ENCODE measurements at places on chromosomes 1 and 21. TPM values are rescaled to one million over a fixed set of nuclear protein-coding genes. Genes with fewer than 3 reads are reported as not detected.
A peak's percentile ranks its signal among the peaks of the same experiment; 100 is the strongest.

The SLC44A3 gene
- not detected for total RNA-seq

GRCh38 chr1:44012941-44013609 is 18.2 kb downstream of the SLC6A9 start:
- DNase-seq: no peak

DNA sequence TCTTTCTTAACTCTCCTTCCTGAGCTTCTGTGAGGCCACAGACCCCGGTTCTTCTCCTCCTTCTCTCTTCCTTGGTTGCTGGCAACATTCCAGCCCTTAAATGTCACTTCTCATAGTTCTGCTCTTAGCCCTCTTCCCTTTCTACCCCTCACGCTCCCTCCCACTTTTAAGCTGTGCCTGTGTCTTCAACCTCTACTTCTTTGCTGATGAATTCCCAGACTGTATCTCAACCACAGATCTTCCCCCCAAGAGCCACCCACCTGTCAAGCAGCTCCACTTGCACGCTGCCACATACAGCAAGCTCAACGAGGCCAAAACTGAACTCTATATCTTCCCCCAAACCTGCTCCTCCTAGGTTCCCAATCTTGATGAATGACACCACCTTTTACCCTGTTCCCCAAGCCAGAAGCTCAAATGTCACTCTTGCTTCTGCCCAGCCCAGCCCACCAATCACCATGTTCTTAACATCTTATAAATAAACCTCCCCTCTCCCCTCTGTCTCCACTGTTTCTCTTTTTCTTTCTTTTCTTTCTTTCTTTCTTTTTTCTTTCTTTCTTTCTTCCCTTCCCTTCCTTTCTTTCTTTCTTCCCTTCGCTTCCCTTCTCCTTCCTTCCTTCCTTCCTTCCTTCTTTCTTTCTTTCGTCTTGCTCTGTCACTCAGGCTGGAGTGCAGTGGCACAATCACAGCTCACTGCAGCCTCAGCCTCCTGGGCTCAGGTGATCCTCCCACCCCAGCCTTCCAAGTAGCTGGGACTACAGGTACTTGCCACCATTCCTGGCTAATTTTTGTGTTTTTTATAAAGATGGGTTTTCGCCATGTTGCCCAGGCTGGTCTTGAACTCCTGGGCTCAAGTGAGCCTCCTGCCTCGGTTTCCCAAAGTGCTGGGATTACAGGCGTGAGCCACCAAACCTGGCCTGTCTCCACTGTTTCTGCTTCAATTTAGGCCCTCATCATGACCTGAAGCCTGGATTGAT is 19.8 kb upstream of the PTP4A2 start:
- peak; percentile 70 for DNase-seq

- no peak for DNase-seq
Measured at GRCh38 chr1:161258439-161259344, at the start of gene PCP4L1. Gene PCP4L1 (plus strand): TSS chr1:161258745. CDS start chr1:161258975, 230 bp downstream.

DNA sequence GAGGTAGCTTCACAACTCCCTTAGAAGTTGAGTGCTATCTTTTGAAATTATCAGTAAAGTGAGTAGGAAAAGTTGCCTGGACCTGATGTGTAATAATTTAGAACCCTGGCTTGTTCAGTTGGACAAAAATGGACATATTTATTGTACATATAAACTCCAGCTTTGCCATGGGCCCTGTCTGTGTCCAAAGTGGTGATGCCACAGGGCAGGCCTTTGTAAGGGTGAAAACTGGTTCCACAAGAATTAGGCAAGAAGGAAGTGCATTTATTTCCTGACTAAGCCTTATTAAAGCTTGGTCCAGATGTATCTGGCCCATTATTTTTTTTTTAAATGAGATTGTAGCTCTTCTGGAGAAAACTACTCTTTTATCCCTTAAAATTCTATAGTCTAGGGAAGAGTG is 47.9 kb downstream of the MACO1 start:
- no peak for DNase-seq

GRCh38 chr1:155011004-155011416 is 8.4 kb downstream of the ZBTB7B start:
- no peak for DNase-seq

- no peak for DNase-seq
Measured at GRCh38 chr1:150263549-150263948, 5.3 kb downstream of the APH1A start.

The MX2 gene
- 73.9 TPM for total RNA-seq

DNA sequence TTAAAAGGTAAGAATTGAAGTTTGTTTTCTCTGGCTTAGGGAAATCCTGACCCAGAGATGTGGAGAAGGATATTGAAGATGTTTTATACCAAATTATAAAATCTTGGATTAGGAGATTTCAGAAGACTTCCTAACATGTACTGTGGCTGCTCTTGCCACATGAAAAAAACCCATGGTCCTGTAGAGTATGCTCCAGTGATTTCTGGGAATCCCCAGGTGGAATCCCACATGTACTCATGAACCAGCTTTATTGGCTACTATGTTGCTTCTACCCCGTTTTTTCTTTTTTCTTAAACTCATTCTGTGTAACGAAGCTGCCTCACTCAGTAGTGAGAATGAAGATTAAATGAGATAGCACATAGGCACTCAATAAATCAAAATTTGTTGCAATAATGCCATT is 132.7 kb upstream of the SGIP1 start:
- no peak for DNase-seq

GRCh38 chr1:7680207-7680954 is 90.7 kb upstream of the VAMP3 start:
- DNase-seq: peak; percentile 69

GRCh38 chr1:224203243-224204016 is 20.4 kb downstream of the DEGS1 start:
- DNase-seq: no peak

DNA sequence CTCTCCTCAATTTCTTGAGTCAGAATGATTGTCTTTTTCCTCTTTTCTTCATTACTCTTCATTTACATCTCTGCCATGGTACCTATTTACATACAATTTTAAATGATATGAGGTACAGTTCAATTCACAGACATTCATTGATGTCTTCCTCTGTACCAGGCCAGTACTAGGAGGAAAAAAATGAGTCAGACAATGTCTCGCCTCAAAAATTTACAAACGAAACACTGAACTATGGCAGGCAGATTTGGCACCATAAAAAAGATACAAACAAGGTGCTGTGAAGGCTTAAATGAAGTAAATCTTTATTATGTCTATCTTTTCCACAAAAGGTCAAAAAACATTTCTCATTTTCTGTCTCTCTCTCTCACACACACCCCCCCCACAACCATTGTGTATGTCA is 71.0 kb downstream of the RGS13 start:
- DNase-seq: no peak

DNA sequence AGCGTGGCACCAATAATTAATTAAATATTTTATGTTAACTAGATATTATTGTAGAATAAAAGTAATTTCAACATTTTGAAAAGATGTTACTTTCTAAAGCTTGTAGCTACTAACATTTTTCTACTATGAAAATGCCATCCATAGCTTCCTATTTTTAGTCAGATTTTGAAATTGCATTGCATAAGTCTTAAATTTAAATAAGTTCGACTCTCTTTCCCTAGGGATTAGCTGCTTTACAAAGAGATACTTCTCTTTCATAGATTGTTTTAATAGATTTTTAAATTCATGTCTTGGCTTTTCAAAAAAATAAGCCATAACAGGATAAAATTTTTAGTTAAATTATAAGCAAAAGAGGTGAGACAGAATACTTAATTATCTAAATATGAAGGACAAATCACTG is 1279.6 kb downstream of the KCNT2 start:
- no peak for DNase-seq

Measured in natural killer cell (primary cell).